ENCODE measurements at places on chromosomes 6 and 20.

DNA sequence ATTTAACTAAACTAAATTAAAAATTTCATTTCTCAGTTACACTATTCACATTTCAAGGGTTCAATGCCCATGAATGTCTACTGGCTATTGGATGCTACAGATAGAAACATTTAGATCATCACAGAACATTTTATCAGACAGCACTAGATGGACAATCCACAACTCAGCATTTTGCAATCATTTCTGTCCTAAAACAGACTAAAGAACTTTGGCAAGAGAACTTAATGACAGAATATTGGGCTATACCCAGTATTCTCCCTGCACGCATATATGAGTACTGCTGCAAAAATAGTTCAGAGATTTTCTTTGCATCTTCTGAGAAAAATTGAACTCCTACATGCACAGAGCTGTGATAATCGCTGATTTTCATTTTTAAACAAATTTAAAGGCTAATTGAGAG, 36.1 kb upstream of the FBXO30 start:
- no peak for DNase-seq

DNA sequence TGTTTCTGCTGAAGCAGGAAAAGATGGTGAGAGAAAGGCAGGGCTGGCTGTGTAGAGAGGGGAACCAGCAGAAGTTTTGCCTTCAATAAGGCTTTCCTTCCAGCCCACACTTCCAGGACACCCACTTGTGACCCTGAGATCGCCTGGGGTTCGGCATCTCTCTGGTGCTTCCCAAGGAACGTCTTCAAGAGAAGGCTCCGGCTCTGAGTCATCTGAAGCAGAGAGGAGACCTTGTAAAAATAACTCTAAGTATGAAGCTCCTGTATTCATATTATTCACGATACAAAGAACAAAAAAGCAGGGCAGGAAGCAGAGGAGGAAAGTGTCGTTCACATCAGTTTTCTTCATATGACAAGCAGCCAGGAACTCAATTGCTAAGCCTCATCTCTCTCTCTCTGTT, 95.4 kb upstream of the MRPS10 start:
- no peak for DNase-seq

DNA sequence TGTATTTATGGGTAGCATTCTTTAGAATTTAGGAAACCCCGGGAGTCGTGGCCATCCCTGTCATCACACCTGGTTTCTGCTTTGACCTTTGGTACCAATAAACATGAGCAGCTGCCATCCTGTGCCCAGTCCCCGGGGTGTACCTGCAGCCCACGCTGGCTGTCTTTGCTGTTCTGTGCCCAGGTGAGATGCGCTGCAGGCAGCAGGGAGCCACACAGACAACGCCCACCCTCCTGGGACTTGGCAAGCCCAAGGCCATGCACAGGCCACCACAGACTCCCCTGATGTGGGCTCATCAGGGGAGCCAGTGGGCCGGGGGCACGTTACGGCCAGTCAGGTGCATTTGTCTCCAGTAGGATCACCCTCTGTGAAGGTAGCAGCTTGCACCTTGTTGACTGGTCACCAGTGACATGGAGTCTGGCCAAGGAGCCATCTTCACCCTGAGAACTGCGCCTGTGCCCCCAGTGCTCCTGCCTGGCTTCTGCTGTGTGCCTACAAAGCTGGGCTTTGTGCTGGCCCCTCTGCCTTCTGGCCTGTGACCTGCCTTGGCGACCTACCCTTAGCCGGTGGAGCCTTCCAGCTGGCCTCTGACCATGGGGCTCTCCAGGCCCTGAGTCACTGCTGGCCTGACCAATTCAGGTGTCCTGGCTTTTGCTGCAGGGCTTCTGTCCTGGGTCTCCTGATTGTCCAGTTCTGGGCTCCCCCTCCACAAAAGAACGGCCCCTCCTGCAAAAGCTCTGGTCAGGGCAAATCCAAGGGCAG, 14.2 kb upstream of the UNC93A start:
- no peak for DNase-seq

GRCh38 chr6:89941031-89941762, 46.9 kb downstream of the GJA10 start:
- DNase-seq, result no peak

DNA sequence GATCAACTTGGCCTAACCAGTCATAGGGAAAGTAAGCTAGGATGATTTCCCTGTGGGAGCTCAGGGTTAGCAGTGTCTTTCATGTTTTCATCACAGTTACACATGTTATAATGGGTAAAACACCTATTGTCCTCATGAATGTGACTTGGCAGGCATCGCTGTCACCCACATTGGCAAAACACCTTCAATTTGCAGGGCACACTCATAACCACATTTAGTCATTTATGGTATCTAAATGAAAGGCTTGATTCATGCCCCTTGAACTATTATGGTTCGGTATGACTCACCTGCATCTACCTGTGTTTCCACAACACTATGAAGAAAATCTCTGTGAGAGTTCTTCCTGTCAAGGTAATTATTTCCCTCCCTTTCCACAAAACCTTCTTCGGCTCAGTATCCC, 49.2 kb downstream of the FRK start:
- no peak for DNase-seq

DNA sequence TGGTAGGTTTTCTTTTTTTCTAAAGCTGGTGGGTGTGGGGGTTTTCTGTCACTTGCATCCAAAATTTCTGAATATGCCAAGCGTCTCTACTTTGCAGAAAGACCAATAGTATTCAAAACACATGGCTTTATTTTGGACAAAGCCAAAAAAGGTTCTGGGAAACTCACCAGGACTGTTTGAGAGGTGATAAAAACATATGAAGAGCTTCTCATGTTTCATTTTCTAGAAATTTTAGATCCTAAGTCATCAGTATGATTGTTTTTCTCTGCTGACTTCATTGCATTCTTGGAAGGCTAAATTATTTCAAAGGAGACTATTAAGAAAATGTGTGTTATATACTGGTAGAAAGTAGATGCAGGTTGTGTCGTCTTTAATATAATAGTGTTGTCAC, 51.3 kb downstream of the GCLC start:
- no peak for DNase-seq

GRCh38 chr20:49809803-49810359, 2.7 kb upstream of the SLC9A8 start:
- no peak for DNase-seq

GRCh38 chr20:12358006-12358654, 440.4 kb downstream of the BTBD3 start:
- DNase-seq, result no peak

DNA sequence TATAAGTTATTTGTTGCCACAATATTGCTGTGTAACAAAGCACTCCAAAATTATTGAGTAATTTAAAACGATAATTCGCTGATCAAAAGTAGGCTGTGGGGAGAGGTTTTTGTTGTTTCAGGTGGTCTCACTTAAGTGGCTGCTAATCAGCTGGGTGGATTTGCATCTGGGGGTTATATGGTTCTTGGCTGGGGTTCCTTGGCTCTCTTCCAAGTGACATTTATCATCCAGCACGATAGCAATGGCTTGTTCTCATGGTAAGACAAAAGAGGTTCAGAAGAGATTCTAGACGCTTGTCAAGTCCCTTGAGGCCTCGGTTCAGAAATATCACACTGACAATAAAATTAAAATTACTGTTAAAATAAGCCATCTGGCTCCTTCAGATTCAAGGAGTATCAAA, 1648.8 kb downstream of the GRIK2 start:
- DNase-seq, result no peak

DNA sequence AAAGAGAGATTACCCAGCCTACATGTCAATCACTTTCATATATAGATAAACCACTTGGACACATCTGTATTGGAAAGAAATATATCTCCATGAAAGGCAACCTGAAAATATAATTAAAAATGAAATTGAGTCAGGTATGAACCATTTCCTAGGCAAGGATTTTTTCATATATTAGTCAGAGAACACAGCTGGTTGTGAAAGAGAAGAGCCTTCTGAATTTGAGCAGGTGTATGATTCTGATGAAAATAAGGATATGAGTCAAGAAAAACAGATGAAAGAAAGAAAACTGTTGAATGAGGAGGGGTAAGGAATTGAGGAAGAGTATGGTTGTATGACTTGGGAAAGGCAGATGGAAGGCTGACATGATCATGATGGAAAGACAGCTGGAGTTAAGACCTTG, 441.1 kb downstream of the HAO1 start:
- no peak for DNase-seq

GRCh38 chr6:7461416-7461815, 71.8 kb downstream of the RIOK1 start:
- no peak for DNase-seq

DNA sequence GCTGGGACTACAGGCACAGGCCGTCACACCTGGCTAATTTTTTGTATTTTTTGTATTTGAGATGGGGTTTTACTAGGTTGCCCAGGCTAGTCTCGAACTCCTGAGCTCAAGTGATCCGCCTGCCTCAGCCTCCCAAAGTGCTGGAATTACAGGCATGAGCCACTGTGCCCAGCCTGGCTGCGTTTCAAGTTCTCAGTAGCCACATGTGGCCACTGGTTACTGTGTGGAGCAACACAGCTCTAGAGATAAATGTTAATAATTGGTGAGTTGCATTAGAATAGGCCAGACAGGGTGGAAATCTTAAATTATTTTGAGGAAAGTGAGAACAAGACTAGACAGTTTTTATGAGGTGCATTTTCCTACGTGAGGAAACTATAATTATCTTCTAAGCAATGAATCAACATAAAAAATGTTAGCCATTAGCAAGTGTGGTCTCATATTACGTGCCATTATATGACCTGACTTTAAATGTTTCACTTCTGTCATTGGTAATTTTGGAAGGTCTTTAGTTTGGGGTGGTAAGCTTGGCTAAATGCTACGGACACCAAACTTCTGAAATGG, 129.6 kb downstream of the PLEKHG1 start:
- DNase-seq, result no peak

DNA sequence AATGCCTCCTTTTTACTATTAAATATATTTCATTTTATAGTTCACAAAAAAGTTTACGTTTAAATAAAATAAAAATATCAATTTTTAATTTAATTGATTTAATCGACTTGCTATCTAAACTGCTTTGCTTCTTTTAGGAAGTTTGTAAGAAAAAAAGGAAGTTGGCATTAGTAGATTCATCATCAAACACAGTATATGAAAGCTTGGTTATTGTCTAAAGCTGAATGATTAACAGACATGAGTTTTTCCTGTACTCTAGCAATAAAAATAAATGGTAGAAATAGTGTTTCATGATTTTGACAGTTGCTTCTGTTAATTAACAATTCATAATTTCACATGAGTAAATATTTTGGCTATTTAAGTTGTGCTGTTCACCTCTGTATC, 1285.5 kb upstream of the GJE1 start:
- no peak for DNase-seq

DNA sequence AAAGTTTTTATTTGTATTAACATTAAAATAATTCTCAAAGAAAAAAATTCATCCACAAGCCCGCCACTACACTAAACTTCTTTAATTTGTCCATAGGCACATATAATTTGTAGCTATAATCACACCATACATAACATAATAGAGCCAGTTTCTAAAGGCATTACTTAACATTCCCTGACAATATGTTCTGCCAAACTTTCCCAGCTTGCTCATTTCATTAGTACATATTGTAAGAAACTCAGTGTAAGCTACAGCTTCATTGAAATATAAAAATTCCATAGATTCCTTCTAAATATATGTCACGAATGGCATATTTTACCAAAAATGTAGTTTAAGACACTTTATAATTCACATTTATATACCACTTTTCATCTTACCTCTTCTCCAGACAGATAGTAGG, 59.3 kb downstream of the MAN1A1 start:
- no peak for DNase-seq

DNA sequence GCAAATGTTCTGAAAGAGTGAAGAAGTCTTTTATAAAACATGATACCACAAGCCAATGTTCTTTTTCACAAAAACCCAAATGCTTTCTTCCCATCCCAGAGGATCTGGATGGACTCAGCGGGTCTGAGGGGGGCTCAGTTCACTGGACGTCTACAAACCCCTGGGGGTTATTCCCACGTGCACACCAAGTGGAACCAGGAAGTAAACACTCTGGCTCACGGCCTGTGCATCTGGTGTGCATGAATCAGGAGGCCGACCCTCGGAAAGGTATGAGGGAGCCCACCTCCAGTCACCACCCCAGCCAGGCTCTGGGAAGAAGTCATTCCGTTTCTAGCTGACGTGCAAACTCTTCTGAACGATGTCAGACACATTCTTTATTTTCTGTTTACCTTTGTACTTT, 252.2 kb downstream of the DLL1 start:
- DNase-seq, result no peak

DNA sequence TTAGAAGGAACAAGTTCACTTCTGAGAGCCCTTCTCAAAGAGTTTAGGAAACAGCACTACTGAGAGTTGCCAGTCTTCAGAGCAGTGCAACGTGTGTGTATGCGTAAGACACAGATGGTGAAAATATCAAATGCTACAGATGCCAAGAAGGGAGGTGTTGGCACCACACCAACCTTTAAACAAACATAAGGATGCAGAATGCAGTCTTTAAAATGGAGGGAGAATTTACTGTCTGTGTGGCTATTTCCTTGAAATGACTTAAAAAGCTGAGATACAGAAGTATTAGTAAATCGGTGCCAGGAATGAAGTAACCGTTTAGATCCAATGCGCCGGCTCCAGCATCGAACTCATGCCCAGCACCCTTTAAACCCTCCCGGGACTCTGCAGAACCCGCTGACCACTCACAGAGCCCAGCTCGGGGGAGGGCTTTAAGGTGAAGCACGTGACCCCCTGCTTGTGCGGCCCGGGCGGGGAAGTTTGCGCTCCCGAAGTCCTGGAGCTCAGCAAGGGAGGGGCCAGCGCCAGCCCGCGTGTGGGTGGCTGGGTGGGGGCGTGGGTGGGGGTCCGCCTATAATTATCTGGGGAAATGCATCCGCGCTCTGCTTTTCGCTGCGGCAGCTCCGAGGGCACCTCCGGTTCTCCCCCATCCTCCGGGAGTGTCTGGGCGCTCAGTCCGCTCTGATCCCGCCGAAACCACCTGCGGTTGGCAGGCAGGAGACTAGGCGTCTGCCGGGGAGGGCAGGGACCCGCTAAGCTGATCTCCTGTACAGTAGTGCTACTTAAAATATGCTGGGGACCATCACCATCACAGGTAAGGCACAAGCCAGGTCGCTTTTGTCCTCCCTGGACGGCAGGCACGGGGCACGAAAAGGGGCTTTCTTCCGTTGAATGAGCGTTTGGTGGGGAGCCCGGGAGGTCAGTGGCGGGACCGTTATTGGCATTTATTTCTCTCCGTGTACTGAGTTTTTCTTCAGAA, 66.0 kb downstream of the ZBTB2 start:
- DNase-seq, result peak; percentile 20

All from T1000 (cell line).